ENCODE measurements at places on chromosomes 12 and 14.

DNA sequence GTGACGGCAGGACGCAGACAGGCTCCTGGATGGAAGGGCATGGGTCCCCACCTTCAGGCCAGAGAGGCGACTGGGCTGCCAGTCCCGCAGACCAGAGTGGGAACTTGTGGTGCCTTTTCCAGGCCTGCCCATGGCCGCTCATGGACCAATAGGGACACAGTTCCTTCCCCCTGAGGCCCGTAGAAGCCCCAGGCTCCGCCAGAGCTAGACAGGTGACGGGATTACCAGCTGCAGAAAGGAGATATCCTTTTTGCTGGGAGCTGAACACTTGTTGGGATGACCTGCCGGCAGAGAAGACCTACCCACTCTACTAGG, 73.6 kb upstream of the RASSF8 start:
- DNase-seq = no peak

- DNase-seq = no peak
These were observed 59.1 kb upstream of the AMN start for GRCh38 chr14:102863381-102863780.

GRCh38 chr12:65902500-65902899, 78.2 kb downstream of the HMGA2 start:
- DNase-seq = peak; percentile 24

GRCh38 chr12:50057896-50058670, 687 bp downstream of the ASIC1 start:
- no peak for DNase-seq

- DNase-seq = no peak
These were observed 11.8 kb upstream of the POLR3B start for GRCh38 chr12:106345746-106346145.

DNA sequence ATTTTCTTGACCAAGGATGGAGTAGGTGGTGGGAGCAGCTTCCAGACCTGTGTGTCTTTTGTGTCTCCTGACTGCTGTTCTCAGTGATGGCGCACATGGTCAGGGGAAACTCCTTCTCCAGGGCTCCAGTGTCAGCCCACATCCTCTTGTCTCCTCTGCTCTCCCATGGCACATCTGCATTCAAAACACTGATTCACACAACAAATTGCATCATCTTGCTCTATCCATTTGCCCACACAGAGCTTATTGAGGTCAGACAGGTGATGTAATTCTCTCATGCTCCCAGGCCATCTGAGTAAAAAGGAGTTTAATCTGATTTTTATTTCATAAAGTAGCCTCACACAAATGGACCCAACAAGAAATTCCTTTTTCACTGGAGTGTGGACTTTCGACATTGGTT, 21.8 kb upstream of the TMEM132C start:
- DNase-seq = no peak

DNA sequence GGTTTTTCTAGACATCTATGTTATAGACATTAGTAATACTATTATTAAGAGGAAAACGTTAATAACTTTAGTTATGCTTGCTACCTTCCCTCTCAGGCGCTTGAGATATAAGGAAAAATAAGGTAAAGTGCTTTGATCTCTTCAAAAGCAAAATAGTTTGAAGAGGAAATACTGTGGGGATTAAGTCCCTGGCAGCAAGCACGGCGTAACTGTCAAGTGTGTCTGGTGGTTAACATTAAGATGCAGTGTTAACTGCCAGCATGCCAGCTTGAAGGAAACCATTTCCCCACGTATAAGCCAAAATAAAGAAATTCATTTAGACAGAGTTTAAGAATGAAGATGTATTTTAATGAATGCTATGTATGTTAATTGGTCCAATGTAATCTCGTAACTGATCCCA, 31.8 kb downstream of the PELI2 start:
- no peak for DNase-seq

- DNase-seq = peak; percentile 43
These were observed 19.9 kb downstream of the HRK start for GRCh38 chr12:116861320-116861719.

GRCh38 chr14:89428546-89429198, 11.6 kb upstream of the FOXN3 start:
- no peak for DNase-seq

DNA sequence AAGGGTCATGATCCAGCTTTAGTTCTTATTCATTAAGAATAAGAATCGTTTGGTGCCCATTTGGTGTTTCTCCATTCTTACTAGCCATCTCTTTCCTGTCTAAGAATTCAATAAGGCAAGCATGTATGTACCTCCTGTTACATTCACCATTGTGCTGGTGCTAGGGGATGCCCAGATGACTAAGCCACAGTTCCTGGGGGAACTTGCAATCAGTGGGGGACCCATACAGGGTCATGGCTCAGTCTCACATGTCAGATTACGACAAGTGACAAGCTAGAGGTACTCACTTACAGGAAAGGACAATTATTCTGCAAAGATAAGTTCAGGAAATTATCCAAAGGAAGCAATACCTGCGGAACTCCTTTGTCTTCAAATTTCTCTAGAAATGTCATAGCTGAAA, 125.4 kb downstream of the STXBP6 start:
- DNase-seq = no peak

DNA sequence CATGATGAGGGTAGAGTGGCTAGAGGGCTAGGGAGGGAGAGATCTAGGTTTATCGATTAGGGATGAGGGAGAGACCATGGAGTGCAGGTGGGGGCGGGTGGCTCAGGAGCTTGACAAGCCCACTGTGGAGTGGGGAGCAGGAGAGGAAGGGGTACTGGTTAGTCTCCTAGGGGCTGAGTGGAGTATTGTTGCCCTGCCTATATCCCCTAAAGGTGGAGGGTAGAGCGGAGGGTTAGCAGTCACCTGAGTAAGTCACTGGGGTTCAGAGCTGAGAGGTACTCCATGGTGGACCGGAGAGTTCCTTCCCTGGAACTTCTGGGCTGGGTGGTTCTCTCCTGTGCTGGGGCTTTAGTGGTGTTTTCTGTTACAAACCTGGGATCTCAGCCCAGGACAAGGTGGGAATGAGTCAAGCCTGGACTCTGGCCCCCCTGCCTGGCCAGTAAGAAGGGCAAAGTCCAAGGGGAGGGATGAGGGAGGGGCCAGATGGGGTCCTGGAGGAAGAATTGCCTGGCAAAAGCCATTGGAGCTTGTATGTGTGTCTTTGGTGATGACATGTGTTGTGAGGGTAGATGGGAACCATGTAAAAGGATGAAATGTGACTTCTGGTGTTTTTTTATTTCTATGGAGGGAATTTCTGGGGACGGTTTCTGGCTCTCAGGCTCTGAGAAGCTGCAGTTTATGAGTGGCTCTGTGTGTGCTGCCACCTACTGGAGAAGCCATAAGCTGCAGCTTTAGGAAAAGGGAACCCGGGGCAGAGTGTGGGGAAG, at the start of gene CIDEB:
Gene CIDEB (minus strand): TSS at position 403 of the 767 bp plus-strand sequence. CDS start 119 bp downstream, at position 284.
- DNase-seq = no peak

- DNase-seq = no peak
These were observed 96.1 kb downstream of the SCN8A start for GRCh38 chr12:51687177-51687576.

GRCh38 chr14:77000340-77001270, 27.9 kb downstream of the IRF2BPL start:
- DNase-seq = no peak

DNA sequence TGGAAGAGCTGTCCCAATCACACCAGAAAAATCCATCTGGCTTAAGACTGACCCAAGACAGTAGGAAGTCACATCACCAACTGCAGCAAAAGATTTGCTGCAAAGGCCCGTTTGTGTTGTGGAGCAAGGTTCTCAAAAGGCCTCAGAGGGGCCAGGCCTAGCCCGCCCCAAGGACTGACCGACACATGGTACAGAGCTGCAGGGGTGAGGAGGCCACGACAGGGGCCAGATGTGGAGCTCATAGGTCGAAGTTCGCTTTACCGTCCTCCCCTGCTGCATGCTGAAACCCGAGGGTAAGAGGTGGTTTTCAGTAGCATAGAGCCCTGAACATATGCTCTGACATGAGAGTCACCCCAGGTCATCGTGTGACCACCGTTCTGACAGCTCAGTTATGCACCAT, 35.5 kb downstream of the PLBD1 start:
- DNase-seq = no peak

DNA sequence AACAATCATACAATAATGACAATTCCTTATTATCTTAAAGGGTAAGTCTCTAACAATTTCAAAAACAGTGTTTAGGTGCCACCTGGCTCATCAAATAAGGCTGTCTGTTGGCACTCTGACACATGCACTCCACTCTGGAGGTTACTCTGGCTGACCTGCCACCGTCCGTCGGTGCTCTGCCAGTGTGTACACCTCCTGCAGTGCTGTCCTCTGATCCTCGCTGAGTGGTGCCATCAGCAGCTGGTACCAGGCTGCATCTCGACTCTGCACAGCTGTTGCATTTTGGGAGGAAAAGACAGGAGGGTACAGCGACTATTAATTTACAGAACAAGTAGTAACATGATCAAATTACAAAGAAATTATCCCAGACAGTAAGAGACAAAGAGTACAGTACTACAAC, 63.9 kb downstream of the IPO8 start:
- no peak for DNase-seq

DNA sequence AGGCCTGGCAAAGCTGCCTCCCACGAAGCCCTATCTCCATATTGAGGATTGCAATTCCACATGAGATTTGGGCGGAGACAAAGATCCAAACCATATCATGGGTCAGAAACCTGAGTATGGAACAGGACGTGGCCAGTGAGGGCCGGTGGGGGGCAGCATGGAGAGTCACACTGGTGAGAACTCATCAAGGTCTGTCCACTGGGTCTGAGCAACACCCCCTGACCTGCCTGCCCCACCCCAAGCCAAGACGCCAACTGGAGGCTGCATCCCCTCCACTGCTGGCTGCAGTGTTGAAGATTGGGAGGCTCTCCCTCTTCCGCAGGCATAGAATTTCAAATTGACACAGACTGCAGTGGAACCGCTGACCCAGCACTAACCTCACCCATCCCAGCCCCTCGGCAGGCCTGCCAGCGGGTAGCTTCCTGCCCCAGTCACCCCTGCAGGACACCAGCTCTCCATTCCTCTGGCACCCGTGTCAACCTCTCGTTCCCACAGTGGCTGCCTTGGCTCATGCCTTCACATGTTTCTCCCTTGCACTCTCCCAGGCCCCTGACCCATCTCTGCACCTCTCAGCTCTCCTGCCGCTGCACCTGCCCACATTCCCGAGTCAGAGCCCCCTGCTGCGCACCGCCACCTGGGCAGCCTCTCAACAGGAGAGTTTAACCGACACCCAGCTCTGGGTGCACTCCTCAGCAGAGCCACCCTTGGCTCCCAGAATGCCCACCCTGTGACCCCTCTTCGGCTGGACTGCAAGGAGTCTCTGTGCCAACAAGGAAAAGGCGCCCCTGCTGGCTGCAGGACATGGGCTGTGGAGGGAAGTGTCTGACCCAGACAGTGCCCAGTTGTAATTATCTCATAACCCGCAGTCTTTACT, 45.2 kb upstream of the PPP2R5C start:
- no peak for DNase-seq

DNA sequence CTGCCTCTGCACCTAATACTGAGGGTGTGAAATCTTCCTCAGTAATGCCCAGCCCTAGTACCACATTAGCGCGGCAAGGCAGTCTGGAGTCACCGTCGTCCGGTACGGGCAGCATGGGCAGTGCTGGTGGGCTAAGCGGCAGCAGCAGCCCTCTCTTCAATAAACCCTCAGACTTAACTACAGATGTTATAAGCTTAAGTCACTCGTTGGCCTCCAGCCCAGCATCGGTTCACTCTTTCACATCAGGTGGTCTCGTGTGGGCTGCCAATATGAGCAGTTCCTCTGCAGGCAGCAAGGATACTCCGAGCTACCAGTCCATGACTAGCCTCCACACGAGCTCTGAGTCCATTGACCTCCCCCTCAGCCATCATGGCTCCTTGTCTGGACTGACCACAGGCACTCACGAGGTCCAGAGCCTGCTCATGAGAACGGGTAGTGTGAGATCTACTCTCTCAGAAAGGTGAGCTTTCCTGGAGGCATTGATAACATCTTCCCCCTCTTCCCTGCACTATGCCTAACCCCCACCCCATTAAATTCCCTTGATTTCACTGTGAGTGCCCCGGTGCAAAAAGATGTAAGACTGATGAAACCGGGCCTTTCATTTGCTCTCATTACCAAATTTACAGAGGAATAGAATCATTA, 291.4 kb downstream of the NAV3 start:
- DNase-seq = no peak

DNA sequence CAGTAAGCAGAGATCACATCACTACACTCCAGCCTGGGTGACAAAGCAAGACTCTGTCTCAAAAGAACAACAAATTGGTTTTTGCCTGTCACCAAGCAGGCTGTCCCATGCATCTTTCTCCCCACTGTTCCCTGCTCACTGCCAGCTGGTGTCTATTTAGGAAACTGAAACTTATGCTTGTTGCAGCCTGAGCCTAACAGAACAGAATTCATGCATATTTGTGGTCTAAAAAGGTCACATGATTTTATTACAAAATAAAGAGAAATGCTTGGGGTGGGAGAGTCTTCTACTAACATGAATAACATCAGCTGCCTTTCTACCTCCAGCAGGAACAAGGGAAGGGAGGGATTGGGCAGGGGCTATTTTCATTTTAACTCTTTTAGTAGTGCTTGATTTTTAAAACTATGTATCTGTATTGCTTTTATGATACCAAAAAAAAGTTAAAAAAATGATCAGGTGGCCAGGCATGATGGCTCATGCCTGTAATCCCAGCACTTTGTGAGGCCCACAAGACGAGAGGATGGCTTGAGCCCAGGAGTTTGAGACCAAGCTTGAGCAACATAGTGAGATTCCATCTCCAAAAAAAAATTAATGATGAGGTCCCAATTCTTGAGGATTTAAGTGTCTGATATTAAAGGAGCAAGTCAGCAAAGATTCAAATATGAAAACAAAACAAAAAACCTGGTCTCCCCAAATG, 923 bp downstream of the STAT2 start:
- DNase-seq = peak; percentile 52

- no peak for DNase-seq
These were observed 97.3 kb downstream of the EXOC5 start for GRCh38 chr14:57171363-57171762.

- no peak for DNase-seq
These were observed 37.0 kb downstream of the ANAPC7 start for GRCh38 chr12:110366321-110367142.

GRCh38 chr12:112176321-112177010, 51.1 kb downstream of the TRAFD1 start:
- no peak for DNase-seq

DNA sequence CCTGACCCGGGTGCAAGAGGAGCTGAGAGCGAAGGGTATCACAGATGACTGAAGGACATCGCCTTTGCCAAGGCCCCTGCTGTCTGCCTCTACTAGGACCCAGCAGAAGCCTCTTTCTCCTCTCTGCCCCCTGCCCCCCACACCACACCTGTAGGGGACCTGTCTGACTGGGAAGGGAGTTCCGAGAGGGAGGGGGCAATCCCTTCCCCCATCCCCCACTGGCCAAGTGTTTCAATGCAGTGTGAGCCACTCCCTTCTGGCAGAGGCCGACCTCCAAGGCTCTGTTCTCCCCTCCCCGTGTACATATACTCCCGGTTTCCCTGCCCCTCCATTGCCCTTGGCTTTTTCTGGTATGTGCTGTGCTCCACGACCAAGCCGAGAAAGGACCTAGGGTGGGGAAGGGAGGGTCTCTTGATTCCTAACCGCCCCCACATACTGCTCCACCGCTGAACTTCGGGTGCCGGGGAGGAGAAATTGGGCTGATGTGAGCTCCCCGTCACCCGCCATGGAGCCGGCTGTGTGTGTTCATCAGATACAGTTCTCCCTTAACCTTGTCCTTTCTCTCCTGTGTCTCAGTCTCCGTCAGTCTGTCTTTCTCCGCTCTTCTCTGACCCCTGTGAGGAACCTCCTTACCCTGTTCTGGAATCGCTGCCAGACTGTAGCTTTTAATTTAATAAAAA, 2.0 kb upstream of the ARHGEF25 start:
- DNase-seq = no peak

- DNase-seq = no peak
These were observed 87.1 kb downstream of the TMEM260 start for GRCh38 chr14:56666716-56667115.
